HCT116 (cell line): ENCODE measurements at places on chromosomes 7 and 10. TPM values are rescaled to one million over a fixed set of nuclear protein-coding genes. Genes with fewer than 3 reads are reported as not detected.

CALCR gene
- total RNA-seq = 0.10 TPM

CCDC172 gene
- total RNA-seq = not detected

GRCh38 chr10:97380516-97380915 is 20.6 kb downstream of the RRP12 start:
- DNase-seq = no peak

TMEM140 gene
- not detected for total RNA-seq

EIF4H gene
- 384 TPM for total RNA-seq

- no peak for DNase-seq
Measured at GRCh38 chr10:104035194-104036068, 50.2 kb downstream of the COL17A1 start.

PLEKHS1 gene
- total RNA-seq = not detected

DNA sequence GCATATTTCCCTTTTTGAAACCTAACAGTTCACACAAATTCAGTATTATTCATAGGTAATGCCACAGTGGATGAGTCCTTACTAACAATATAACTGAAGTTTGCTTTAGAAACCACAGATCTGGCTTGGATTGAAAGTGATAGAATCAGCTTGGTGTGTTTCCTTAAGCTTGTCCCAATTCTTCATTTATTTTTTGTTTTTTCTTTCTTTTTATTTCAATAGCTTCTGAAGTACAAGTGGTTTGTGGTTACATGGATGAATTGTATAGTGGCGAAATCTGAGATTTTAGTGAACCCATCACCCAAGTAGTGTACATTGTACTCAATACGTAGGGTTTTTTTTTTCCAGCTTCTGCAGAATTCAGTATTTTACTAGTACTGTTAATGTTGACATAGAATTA is 518.2 kb upstream of the SEMA3D start:
- no peak for DNase-seq

PTN gene
- not detected for total RNA-seq

DNA sequence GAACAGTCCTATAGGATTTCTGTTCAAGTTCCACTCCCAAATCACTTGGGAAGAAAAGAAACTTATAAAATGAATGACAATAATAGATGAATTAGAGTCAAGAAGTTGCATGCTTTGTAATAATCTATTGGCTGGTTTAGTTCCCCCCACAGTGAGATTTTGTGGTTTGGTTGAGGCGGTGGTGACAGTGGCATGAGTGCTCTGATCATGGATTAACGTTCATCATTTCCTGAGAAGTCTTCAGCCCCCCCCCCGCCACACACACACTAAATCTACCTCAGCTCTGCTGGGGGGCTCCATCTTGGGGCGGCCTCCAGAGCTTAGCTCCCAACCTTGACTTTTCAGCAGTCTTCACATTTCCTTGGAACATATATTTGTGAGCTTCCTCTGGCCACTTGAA is 121.7 kb downstream of the ABCA13 start:
- DNase-seq = no peak

SUGCT gene
- total RNA-seq = 4.4 TPM

GRCh38 chr10:15744217-15744865 is 24.6 kb upstream of the ITGA8 start:
- peak; percentile 66 for DNase-seq

DNA sequence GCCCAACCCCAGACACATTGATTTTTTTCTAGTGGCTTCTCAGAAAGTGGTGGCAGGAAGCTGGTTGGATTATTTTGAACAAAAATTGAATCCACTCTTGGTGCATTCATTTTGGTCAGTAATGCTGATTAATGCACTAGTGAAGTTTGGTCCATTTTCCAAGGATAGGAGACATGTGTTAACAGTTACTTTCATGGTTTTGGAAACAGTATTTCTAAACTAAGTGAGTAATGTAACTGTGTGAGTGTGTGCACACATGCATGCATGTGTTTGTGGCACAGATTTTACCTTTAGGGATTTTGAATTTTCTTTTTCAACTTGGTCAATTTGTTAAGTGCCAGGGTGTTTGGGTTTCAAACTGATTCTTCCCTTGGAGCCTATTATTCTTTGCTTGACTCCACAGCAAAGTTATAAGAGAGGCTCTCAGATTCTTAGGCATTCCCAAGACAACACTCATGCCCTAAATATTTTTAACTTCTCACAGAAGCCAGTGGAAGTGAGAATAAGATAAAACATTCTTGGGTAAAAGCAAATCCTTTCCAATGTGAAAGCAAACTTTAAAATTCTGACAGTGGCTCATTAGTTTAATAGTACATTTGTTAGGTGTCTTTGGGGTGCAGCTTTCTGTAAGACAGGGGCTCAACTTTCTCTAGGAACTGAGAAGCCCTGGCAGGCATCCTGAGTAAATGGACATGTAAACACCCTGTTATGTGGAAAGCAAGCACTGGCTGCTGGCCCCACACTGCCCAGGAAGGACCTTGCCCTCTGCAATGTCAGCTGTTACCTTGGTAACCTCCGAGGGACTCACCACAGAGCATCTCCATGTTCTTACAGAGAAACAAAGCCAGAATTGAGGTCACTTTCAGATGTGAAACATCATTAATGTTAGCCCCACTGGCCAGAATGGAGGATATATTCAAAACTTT is 68.4 kb downstream of the ASAH2B start:
- DNase-seq = no peak

DNA sequence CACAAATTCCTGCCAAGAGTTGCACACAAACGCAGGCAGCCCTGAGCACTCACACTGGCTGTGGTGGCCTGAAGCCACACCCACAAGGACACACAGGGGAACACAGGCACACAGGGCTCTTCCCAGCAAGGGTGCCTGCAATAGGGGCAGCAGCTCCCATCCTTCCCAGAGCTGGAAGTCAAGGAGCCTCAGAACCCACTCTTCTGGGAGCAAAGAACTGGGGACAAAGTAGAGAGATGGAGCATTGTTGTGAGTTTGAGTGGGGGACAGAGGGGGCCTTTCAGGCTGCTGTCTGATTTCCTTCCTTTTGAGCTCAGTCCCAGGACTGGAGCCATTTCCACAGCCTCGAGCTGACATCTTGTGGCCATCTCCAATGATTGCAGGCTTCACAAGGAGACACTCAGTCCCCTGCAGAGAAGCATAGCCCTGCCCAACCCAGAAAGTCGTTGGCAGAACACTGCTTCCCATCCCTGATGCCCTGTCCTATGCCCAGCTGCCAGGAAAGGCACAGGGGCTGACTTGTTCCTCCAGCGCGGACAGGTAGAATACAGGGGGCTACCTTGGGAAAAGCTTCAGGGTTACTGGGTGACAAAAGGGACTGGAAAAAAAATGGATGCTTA is 34.4 kb upstream of the SLF2 start:
- peak; percentile 82 for DNase-seq

PHKG1 gene
- 1.1 TPM for total RNA-seq

OR2A1 gene
- not detected for total RNA-seq

DNA sequence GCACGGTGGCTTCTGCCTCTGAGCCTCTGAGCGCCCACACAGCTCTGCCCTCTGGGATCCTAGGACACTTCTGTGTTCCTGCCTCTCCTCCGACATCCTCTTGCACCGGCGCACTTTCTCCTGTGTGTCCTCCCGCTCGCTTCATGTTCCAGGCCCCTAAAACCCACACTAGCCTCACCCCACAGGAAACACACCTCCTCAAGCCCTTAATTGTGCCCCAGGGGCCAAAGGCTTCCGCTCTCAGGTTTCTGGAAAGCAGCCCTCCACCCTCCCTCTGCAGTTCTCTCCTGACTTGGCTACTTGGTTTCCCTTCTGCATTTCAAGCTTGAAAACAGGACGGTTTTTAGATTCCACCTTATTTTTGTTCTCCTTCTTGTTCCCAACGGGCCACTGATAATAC is 7.3 kb downstream of the GFRA1 start:
- no peak for DNase-seq

DNA sequence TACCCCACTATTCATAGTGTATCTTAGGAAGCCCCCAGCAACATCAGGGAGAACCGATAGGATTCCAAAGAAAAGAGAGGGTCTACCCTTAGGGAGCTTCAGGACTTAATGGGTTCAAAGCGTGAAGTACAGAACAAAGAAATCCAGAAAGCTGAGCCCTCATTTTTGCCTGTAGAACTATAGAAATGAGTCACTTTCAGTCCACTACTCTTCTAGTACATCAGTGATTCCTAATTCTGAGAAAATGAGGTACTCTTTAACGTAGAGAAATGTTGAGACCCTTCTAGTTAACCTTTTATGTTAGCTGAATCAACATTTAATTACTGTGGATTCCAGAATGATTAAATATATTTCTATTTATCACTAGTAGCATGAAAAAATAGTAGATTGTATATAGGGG is 1.8 kb downstream of the TDRD1 start:
- DNase-seq = no peak

DNA sequence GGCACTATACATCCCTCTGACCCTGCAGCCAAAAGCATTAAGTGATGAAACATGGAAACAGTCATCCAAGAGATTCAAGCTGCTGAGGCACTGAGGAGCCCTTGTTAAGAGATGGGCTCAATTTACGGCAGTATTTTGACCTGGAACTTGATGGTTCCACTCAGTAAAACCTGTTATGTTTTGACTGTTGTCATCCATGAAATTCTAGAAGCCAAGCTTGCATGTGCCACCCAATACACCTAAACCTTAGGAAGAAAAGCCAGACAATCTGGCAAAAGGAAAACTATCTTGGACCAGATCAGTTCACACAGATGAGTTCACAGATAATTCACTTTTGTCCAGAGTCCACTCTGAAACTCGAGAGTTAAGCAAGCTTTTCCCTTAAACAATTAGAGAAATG is 53.2 kb downstream of the ICA1 start:
- no peak for DNase-seq

TMEM26 gene
- not detected for total RNA-seq

- DNase-seq = no peak
Measured at GRCh38 chr7:82410461-82410860, 33.1 kb downstream of the CACNA2D1 start.

DNA sequence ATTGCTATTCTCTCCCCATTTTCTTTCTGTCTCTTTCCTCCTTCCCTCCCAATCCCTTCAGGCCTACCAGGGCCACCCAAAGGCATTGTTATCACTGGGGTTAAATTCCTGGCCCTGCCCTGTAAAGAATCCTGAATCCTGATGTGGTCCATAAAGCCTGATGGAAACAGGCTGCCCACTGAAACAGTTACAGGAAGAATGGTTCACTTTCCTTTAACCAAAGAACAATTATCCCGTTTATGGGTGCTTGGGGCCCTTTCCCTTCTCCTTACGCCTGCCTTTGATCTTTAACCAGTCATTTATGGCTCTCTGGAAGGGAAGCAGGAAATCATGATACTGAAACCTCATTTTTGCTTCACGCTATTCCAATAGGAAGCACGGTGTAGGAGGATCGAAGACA is 273.1 kb upstream of the NEBL start:
- no peak for DNase-seq

GRCh38 chr10:2979306-2979705 is 88.0 kb upstream of the PFKP start:
- DNase-seq = no peak

GRCh38 chr7:84177758-84178412 is 16.7 kb downstream of the SEMA3A start:
- no peak for DNase-seq

- DNase-seq = no peak
Measured at GRCh38 chr10:72062832-72063702, 25.3 kb downstream of the SPOCK2 start.

DNA sequence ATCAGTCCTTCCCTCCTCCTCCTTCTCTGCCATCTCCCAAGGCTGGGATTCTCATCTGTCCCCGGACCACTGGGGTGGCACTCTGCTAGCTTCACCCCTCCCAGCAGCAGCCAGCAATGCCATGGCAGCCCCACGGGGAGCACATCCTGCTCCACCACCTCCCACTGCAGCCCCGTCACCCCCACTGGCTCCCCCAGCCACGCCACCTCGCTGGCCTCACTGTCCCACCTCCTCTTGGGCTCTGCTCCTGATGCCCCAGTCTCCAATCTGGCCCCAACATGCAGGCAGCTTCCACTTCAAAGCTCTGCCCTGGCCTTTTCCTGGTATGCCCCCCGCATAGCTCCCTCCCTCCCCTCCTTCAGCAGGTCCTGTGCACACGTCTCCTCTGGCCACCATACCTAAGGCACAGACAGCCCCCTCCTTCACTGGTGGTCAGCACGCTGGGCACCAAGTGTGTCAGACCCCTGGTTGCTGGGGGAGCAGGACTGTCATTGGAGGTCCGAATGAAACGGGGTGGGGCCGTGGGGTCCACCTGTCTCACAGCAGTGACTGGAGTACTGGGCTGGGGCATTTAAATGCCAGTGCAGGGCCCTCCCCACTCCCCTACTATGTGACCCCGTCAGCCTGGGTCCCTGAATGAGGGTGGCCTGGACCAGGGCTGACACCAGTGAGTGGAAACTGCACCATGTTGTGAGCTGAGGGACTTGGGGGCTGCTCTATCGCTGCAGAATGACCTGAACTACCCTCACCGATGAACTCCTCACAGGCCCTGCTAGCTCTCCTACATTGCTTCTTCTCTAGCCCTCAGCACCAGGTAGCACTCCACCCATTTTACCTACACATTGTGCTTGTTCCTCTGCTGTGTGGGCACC is 38.7 kb downstream of the RASGEF1A start:
- DNase-seq = no peak

AKR1C8 gene
- total RNA-seq = not detected

- DNase-seq = no peak
Measured at GRCh38 chr10:63528084-63528744, 7.0 kb downstream of the REEP3 start.

GRCh38 chr7:151368136-151368571 is 26.5 kb downstream of the NUB1 start:
- DNase-seq = peak; percentile 48

GRCh38 chr7:49099587-49100326 is 175.4 kb downstream of the CDC14C start:
- DNase-seq = no peak

DNA sequence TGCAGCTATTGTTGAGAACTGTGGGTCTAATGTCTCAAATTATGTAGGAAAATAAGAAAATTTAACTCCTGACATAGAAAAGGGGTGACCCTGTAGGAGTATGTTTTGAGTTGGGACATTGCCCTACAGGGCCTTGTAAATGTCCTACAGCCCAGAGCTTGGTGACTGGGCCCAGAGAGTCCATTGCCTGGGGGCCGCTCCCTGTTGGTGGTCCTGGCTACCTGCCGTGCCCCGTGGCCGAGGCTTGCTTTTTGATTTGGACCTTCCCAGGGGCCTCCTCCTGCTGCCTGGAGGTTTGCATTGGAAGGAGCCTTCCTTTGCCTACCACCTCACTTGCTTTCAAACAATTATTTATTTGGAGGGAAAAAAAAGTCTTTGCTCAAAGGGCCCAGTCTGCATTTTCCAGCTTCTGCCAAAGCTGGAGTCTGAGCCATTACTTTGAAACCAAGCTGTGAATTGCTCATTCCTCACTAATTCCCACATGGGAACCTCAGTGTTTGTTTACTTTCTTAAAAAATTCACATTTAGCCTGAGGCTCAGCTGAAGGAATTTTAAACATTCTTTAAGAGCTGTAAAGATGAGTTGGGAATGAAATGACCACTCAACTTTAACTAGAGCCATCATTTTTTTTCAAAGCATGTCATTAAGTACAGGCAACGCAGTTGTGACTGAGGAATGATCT is 355.0 kb downstream of the GLRX3 start:
- no peak for DNase-seq
